ENCODE measurements at places on chromosomes 3 and 15. TPM values are rescaled to one million over a fixed set of nuclear protein-coding genes. Genes with fewer than 3 reads are reported as not detected.

- no peaks in the 10 kb centered on the region for H3K27me3 ChIP-seq
- no peak overlapping the region for H3K4me3 ChIP-seq
- H3K36me3 ChIP-seq = no peaks in the 10 kb centered on the region
- peak; percentile 9 for DNase-seq
- H3K4me1 ChIP-seq = peaks cover 14% of the 10 kb centered on the region
These were observed 39.0 kb downstream of the IL12A start for GRCh38 chr3:160027541-160028195.

The CAMKV gene
- total RNA-seq = not detected

DNA sequence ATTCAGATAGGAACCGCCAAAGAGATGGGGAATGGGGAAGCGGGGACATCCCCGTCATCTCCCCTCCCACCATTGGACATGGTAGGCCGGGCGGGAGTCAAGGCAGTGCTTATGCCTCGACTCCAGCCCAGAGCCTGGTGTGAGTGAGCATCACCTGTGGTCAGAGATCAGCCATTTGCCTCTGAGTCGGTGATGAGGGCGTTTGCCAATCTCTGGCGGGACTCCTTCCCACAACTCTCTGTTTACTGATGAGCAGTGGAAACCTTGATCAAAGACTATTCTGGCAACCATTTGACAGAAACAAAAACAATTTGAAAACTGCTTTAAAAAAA is 63.9 kb upstream of the HES1 start:
- H3K36me3 ChIP-seq = no peaks in the 10 kb centered on the region
- DNase-seq = no peak
- peaks cover 45% of the 10 kb centered on the region for H3K4me1 ChIP-seq
- H3K27me3 ChIP-seq = no peaks in the 10 kb centered on the region
- H3K4me3 ChIP-seq = no peak overlapping the region
- 0 out of 2 replicates have a peak overlapping the region, but pooled peaks have one; percentile 90 for H3K27ac ChIP-seq

DNA sequence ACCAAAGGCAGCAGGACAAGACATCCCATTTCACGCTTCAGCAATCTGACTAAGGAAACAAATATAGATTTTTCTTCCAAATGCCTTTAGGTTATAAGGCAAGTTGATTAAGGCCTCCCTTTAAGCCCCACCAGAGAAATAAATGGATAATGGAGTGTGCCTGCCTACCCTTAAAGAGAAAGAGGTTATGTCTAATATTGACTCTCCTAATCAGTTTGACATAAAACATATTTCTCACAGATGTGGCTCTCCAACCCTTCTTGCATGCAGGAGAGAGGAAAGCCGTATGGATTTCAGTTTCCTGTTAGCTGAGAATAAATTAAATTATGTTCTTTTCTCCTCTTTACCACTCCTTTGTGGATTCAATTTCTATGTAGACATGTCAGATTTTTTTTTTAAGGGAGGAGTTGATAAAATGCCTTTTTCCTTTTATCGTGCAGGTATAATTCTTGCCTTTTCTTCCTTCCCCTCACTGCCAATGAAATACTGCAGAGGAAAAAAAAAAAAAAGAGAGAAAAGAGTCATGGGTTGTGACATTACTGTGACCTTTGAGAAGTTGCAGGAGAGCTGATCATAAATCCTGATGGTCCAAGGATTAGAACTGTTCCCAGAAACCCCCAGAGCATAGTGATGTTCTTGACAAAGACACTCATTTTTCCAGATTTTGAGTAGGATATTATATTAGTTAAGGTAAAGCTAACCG is 355.3 kb upstream of the SLCO3A1 start:
- no peaks in the 10 kb centered on the region for H3K4me1 ChIP-seq
- no peak overlapping the region for H3K4me3 ChIP-seq
- no peak for DNase-seq
- no peak overlapping the region for H3K27ac ChIP-seq
- no peaks in the 10 kb centered on the region for H3K27me3 ChIP-seq

The BLM gene
- 25.0 TPM for total RNA-seq
